ENCODE measurements at places on chromosomes 7 and 10.

DNA sequence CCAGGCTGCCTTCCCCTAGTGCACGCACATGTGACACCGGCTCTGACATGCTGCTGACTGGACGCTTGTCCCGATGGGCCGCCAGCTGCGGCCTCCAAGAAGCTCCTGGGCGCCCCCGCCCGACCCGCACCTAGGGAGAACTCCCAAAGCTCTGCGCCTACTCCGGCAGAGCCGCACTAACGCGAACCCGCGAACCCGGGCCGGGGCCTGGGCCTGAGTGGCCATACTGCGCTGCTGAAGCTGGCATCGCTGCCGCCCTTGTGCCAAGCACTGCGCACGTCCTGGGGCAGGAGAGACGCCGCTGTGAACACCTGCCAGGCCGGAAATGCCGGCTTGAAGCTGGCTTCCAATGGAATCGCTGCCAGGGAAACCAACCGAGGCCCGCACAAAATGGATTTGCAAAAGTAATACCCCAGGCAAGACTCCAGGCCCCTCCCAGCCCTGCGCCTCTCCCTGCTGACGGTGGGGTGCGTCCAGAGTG is 85.1 kb downstream of the WASHC2A start:
- peaks cover 25% of the 10 kb centered on the region for H3K27me3 ChIP-seq
- H3K4me3 ChIP-seq, result no peak overlapping the region
- DNase-seq, result no peak
- no peaks in the 10 kb centered on the region for H3K36me3 ChIP-seq

GRCh38 chr7:47890606-47891005 is 57.7 kb downstream of the PKD1L1 start:
- H3K27me3 ChIP-seq, result no peaks in the 10 kb centered on the region
- H3K36me3 ChIP-seq, result no peaks in the 10 kb centered on the region
- DNase-seq, result no peak
- H3K4me1 ChIP-seq, result peaks cover 2% of the 10 kb centered on the region

GRCh38 chr7:115297656-115298055 is 375.8 kb downstream of the MDFIC start:
- H3K27me3 ChIP-seq, result no peaks in the 10 kb centered on the region
- no peak overlapping the region for H3K27ac ChIP-seq
- H3K4me3 ChIP-seq, result no peak overlapping the region
- H3K4me1 ChIP-seq, result no peaks in the 10 kb centered on the region

DNA sequence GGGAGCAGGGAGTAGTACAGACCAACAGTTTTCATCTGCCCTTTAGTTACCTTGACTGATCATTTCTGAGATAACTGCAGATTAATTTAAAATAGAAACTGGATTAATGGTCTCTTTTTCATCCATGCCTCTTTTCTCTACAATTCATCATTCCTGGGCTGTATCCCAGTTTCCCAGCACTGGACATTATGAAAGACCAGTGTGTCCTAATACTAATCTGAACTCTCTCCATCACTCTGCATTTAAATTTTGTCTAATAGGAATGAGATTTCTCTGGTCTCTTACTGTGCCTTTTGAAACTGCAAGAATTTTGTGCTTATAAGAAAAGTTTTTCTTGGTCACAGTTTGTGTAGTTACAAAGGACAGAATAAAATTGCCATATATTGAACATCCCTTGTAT is 12.7 kb downstream of the PLEKHA8 start:
- peaks cover 4% of the 10 kb centered on the region for H3K36me3 ChIP-seq
- DNase-seq, result no peak
- H3K27ac ChIP-seq, result no peak overlapping the region
- H3K4me1 ChIP-seq, result peaks cover 13% of the 10 kb centered on the region

DNA sequence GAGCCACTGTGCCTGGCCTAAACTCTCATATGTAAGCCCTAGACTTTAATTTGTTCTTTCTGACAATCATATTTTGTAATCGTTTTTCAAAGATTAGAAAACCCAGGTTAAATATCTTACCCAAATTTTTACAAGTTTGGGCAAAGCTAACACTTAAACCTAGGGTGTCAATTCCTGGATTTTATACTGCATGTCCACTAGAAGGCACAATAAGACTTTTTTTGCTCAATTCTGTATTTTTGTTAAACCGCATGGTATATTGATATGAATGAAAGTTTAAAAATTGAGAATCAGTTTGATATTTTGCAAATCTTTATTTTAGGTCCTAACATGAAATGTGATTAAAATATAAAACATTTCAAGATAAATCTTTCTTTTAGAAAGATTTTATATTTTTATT is 29.3 kb downstream of the DYNC2I1 start:
- no peak overlapping the region for H3K27ac ChIP-seq
- H3K4me1 ChIP-seq, result no peaks in the 10 kb centered on the region
- DNase-seq, result no peak
- H3K27me3 ChIP-seq, result no peaks in the 10 kb centered on the region

DNA sequence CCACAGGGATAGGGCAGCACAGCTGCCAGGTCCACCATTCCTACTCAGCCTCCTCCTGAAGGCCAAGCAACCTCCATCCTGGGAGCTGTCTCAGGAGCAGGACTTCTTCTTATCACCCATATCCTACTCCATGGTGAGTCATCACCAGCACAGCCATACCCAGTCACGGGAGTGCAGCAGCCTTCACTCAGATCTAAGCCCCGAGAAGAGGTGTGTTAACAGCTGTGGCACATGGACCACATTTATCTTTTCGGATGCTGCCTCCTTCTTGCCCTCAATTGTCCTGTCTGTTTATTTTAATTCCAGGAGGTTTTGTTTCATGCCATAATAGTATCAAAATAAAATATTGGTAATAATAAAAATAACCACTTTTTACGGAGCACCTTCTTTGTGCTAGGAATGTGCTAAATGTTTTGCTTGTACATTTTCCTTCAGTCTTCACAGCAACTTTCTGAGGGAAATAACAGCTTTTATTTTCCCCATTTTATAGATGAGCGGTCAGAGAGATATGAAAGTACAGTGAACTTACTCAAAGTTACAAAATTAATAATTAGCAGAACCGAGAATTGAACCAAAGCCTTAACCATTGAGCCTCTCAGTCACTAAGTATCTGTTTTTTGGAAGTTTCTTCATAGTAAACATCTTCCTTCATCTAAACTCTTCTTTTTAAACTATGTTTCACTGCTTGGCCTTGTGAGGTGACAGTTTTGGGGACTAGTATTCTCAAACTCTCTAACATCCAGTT is 2.5 kb upstream of the KEL start:
- no peak overlapping the region for H3K27ac ChIP-seq
- no peak overlapping the region for H3K4me3 ChIP-seq
- H3K27me3 ChIP-seq, result peaks cover 21% of the 10 kb centered on the region

Data from activated CD4-positive, alpha-beta T cell treated with anti-CD3 and anti-CD28 coated beads, Interleukin-2, amount 10 ng/mL, durations not matched to agents 7 days and 5 days (primary cell).